ENCODE measurements at places on chromosomes 5 and 9.
A peak's percentile ranks its signal among the peaks of the same experiment; 100 is the strongest.

DNA sequence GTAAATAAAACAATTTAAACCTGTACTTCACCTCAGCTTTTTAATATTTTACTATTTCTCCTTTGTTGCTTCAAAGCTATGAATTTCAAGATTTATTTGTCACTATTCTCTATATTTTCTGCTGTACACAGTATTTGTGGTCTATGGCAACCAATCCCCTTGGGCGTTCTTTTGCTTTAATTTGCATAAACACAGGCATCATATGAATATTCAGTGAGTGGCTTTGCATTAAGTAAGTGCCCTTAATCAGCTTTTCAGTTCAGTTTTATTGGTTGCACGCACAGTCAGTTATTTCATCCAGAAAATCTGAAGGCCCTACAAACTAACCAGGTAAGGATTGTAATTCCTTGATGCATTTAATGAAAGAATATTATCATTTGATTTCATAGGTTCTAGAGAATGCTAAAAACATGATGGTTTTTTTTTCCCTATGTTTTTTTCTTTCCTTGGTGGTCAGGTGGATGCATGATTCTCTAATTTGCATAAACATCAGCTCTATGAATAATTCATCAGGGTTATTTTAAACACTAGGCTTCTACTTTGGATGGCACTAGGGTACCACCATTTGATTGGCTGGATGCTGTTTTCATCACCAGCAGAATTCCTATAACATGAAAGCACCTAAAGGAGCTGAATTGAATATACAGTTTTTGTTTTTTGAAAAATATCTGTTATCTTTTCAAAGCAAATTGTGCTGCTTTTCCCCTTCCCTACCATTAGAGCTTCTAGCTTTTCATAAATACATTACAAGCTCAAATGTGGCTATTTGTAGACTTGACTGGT is 249.2 kb upstream of the CCNH start:
- DNase-seq: no peak

DNA sequence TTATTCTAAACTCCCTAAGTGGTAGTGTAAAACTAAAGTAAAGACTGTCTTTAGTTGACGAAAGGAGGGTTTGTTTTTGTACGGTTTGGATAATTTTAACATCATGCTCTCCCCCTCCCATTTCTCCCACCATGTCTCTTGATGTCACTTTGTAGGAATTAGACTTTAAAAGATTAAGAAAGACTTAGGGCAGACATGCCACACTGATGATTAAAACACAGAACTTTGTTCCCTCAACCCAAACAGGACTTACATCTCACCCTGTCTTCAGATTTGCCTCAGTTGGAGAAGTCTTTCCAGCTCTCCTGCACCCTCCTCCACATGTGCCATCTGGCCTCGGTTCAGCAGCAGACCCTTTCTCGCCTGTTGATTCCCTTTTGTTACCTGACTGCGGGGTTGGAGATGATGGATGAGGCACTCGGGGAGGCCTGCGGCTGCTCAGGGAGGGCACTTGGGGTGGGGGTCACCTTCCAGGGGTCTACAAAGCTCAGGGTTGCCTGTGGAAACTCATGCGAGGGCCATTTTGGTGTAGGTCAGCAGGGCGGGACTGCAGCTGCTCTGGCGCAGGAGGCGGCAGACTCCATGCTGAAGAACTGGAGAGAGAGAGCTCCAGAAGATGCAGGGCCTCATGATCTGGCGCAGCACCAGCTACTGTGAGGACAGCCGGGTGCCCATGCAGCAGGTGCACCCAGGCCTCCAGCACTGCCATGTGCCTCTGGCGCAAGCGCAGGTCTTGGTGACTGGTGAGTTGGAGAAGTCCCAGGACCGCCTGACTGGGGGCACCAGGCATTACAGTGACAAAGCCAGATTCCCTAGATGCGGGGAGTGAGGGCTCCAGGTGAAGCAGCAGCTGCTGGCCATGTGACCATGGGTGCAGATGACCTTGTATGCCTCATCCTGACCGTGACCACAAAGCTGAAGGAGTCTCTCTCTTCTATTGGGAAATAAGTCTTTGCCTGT is 24.5 kb upstream of the EXOC3 start:
- no peak for DNase-seq

DNA sequence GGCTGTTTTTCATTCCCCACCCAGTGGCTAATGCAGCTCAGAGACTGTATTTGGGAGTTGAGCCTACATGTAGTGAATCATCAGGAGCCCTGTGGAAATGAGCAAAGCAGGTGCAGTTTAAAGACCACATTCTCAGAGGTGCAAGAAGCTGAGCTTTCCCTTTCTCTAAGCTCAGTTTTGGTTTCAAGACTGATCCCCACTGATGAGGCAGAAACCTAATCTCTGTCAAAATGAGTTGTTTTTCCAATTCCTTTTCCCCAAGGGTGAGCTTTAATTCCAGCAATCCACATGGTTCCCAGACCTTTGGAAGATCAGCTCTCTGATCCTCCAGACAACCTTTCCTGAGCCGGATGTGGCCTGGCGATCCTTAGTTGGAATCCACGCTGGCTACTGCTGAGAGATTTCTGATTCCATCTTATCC is 420.5 kb downstream of the EBF1 start:
- no peak for DNase-seq

GRCh38 chr5:172607213-172607793 is 33.8 kb upstream of the NEURL1B start:
- DNase-seq: no peak

DNA sequence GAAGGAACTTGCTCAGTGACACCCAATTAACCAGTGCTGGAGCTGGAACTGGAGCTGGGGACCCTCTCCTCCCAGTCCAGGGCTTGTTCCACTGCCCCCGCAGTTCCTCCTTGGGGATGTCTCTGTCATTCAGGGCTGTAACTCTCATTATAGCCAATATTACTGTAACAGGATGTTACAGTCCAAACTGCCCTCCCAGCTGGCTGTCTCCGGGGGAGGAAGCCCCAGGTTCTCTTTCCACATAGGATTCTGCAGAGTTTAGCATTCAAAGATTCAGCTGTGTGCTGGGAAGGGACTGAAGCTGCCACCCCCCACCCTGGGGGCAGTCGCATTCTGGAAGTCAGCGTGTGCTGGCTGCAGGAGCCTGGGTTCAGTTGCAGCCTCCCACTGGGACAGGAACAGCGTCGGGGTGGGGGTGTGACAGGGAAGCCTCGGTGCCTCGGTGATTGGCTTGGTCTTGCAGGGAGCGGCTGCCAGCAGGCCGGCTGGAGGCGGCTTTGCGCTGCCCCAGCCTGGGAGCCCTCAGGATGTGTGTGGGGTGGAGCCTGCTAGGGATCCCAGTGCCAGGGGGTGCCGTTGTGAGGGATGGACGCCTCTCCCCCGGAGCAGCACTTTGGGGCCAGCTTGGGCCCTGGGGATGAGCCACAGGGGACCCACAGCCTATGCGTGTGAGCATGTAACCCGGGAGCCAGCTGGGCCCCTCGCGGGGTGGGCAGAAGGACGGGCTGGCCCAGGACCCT is 101.1 kb downstream of the RGS3 start:
- no peak for DNase-seq

DNA sequence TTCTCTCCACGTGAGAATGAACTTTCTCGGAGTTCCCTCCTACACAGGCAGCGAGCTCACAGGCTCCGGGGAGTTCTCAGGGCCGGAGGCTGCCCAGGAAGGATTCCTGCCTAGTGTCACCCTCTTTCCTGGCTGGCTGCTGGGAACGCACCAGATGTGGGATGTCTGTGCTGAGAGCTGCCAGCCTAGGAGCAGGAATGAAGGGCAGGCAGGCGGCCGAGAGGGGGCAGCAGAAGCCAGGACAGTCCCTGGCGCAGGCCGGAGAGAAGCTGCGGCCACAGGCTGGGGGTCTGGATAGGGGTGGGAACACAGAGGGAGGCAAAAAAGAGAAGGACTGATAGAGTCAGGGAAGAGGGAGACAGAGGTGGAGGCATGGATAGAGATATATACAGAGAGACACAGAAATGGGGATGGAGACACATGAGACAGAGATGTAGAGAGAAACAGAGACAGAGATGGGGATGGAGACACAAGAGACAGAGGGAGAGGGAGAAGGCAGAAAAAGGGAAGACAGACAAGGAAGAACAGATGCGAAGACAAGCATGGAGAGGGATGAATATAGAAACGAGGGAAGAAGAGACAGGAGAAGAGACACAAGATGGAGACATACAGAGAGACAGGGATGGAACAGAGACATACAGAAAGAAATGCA is 25.3 kb upstream of the ENHO start:
- peak; percentile 35 for DNase-seq
